ENCODE measurements at places on chromosomes 5 and 9.

DNA sequence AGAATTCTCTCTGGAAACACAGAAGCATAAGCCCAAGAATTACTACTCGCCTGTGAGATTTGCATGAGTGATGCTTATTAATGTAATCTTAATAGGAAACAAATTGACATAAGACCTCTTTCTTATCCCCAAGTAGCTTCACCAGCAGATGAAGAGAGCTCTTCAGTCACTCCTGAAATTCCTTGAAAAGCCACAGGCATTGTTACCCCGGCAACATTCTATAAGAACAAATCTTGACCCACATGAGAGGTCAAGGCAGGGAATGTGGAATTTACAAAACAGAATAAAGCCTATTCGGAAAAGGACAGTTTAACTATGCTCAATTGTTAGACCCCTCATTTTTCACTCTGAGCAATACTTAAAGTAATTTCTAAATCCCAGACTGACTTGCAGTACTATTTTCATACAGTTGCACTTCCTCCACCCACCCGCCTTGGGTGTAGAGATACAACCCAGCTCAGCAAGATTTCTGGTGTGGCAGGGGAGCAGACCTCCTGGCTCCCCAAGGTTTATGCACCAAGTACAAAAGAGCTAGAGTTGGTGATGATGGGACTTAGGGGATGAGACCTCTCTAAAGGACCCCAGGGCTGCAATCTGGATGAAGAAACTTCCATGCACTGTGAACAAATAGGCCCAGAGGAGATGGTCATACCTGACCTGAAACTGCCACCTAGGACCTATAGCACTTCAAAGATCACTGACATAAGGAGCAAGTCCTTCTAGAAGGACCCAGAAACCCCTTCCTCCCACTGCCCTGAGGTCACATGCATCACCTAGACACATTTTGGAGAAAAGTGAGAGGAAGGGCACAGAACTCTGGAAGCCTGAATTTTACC is 242.1 kb downstream of the ZNF608 start:
- no peak for DNase-seq

- no peak for DNase-seq
Measured at GRCh38 chr5:158899792-158900191, 199.9 kb downstream of the EBF1 start.

GRCh38 chr5:103333376-103333775 is 74.8 kb downstream of the MACIR start:
- DNase-seq = no peak

- peak; percentile 13 for DNase-seq
Measured at GRCh38 chr9:38621434-38622287, 1.3 kb upstream of the ANKRD18A start.

GRCh38 chr5:108749128-108749861 is 1.6 kb downstream of the FER start:
- DNase-seq = no peak

DNA sequence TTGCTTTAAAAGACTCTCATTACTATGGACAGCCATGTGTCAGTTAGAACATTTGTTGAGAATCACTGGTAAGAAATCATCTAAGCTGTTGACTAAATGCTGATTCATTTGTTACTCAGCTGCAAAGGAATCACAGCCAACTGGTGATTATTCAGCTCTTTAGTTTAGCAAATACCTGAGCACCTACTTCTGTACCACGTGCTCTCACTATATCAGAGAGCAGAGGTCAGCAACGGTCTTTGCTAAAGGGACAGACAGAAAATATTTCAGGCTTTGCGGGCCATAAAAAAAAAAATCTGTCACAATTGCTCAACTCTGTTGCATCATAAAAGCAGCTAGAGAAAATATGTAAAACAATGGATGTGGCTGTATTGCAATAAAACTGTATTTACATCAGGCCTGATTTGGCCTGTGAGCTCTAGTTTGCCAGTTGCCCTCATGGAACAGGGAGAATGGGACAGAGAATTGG is 377.6 kb downstream of the DNAH5 start:
- no peak for DNase-seq

DNA sequence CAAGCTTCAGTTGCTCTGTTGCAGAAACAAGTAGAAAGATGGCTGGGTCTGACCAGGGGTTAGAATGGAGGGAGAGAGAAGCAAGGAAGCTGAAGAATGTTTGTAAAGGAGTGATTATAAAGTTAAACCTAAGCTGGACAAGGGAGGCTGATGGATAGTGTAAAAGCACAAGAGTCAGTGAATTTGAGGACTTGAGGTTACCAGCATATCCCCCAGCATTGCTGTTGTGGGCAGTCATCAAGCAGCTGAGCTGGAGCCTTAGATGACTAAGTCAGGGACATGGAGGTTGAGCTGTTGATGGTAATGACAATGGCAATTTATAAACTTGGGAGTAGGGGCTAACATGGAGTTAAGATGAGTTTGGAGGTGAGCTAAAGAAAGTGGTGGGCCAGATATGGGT is 131.5 kb downstream of the ERCC6L2 start:
- no peak for DNase-seq

DNA sequence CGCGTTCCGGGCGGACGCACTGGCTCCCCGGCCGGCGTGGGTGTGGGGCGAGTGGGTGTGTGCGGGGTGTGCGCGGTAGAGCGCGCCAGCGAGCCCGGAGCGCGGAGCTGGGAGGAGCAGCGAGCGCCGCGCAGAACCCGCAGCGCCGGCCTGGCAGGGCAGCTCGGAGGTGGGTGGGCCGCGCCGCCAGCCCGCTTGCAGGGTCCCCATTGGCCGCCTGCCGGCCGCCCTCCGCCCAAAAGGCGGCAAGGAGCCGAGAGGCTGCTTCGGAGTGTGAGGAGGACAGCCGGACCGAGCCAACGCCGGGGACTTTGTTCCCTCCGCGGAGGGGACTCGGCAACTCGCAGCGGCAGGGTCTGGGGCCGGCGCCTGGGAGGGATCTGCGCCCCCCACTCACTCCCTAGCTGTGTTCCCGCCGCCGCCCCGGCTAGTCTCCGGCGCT is at the start of gene DAPK1:
Gene DAPK1 (plus strand): TSS at position 264 of the 442 bp plus-strand sequence. CDS start 1,211 bp downstream, outside the sequence.
- no peak for DNase-seq

DNA sequence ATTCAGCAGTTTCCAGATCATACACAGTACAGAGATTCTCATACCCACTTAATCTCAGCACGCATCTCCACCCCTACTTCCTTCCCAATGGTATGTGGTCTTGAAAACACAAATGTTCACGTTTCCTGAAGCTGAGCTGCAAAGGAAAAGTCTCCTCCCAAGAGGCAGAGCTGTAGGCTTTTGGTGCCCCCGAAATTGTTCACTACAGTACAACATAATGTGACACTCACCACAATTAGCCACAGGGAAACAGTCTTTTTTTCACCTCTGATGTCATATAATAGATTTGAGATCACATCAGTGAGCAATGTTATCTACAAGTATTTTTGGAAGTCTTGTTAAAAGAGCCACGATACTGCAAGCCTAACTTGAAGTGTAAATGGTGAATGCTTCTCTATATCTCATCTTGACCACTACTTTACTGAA is 40.2 kb downstream of the NFIB start:
- no peak for DNase-seq
